ENCODE measurements at places on chromosomes 3 and 15.
A peak's percentile ranks its signal among the peaks of the same experiment; 100 is the strongest.

DNA sequence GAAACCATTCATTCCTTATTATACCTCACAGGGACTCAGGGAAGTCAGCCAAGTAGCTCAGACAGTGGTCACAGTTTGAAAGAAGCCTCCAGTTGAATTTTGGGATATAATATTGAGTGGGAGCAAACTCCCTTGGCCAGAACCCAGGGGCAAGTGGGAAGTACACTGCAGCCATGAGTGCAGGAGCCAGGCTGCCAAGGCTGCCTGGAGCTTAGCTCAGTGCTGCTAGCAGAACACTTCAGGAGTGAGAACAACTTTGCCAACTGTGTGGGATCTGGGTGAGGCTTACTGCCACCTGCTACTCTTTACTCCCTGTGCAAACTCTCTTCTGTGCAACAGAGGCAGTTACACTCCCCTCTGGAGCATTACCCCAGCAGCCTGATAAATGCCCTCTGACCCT is 4.6 kb downstream of the OR5K3 start:
- H3K27ac ChIP-seq = no peak overlapping the region
- no peaks in the 10 kb centered on the region for H3K4me1 ChIP-seq
- H3K27me3 ChIP-seq = no peaks in the 10 kb centered on the region

- H3K27ac ChIP-seq = no peak overlapping the region
- no peak for DNase-seq
- no peak overlapping the region for H3K4me3 ChIP-seq
Observed at GRCh38 chr15:52728899-52729298, 49.7 kb upstream of the ATOSA start.

DNA sequence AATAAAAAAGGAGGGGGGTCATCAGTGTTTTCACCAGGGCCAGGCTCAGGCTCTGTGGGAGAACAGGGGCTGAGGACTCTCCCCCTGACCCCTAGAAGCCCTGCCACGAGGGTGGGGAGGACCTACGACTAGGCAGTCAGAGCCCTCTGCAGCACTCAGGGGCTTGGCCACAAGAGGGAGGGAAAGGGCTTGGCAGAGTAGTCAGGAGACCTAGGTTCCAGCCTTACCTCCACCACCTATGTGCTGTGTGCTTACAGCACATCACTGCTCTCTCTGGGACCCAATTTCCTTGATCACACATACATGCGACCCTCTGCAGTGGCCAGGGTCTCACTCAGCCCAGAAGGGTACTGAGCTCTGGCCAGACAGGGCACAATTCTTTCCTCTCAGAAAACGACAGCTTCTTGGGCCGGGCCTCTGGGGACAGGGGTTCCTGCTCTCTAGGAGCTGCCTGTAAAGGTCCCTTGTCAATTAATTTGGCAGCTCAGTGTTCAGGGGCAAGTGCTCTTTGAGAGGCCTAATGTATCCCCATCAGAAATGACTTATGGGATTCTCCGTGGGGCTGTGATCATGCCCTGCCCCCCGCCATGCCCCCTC is 16.4 kb upstream of the SKIC8 start:
- H3K4me1 ChIP-seq = peaks cover 26% of the 10 kb centered on the region
- peak overlapping the region; percentile 57 for H3K27ac ChIP-seq
- no peaks in the 10 kb centered on the region for H3K36me3 ChIP-seq
- no peak for DNase-seq
- H3K27me3 ChIP-seq = no peaks in the 10 kb centered on the region
- no peak overlapping the region for H3K4me3 ChIP-seq

DNA sequence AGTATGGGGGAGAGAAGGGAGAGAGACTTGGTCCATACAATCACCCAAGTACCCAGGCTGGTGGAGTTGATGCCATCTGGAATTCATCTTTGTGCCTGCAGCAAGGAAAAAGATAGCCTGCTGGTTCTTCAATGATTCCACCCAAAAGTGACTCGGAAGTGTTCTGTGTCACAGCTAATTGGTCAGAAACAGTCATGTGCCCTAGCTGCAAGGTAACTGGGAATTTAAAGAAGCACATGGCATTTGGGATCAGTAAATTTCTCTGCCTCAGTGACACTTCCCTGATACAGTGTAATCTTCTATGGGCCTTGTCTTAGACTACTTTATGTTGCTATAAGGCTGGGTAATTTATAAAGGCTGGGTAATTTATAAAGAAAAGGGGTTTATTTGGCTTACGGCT is 17.5 kb downstream of the TLNRD1 start:
- no peak overlapping the region for H3K4me3 ChIP-seq
- H3K36me3 ChIP-seq = no peaks in the 10 kb centered on the region
- DNase-seq = no peak
- peaks cover 9% of the 10 kb centered on the region for H3K4me1 ChIP-seq
- no peak overlapping the region for H3K27ac ChIP-seq

GRCh38 chr3:54785976-54786375 is 141.9 kb downstream of the LRTM1 start:
- H3K27me3 ChIP-seq = peaks cover 17% of the 10 kb centered on the region
- no peak overlapping the region for H3K4me3 ChIP-seq
- no peaks in the 10 kb centered on the region for H3K36me3 ChIP-seq
- no peak for DNase-seq

GRCh38 chr15:40420071-40420713 is 14.6 kb downstream of the IVD start:
- H3K36me3 ChIP-seq = peaks cover 15% of the 10 kb centered on the region
- no peak for DNase-seq
- H3K4me1 ChIP-seq = peaks cover 3% of the 10 kb centered on the region
- H3K27ac ChIP-seq = no peak overlapping the region

DNA sequence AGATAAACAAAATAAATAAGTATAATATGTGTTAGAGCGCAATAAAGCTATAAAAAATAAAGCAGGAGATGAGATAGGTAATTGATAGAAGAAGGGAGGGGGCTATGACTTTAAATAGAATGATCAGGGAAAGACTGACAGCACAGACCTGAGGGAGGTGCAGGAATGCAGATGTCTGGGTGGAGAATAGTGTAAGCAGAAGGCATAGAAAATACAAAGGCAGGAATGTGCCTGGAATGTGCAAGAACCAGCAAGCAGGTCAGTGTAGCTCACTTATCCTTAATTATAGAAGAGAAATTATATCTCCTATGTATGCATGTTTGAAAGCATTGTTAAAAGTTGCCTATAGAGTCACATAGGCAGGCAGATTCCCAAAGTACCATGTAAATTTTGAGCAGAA is 239.4 kb upstream of the SOX14 start:
- no peak overlapping the region for H3K27ac ChIP-seq
- no peaks in the 10 kb centered on the region for H3K27me3 ChIP-seq
- DNase-seq = no peak
- H3K4me3 ChIP-seq = no peak overlapping the region
- H3K4me1 ChIP-seq = peaks cover 6% of the 10 kb centered on the region

- peaks cover 46% of the 10 kb centered on the region for H3K27me3 ChIP-seq
- H3K27ac ChIP-seq = no peak overlapping the region
- no peaks in the 10 kb centered on the region for H3K36me3 ChIP-seq
- DNase-seq = no peak
Observed at GRCh38 chr3:4981665-4982494, 2.6 kb downstream of the BHLHE40 start.

GRCh38 chr3:28118087-28118486 is 123.3 kb upstream of the CMC1 start:
- no peak for DNase-seq
- no peaks in the 10 kb centered on the region for H3K4me1 ChIP-seq
- H3K36me3 ChIP-seq = no peaks in the 10 kb centered on the region
- no peak overlapping the region for H3K27ac ChIP-seq
- no peak overlapping the region for H3K4me3 ChIP-seq

- H3K36me3 ChIP-seq = no peaks in the 10 kb centered on the region
- H3K4me3 ChIP-seq = no peak overlapping the region
- no peaks in the 10 kb centered on the region for H3K4me1 ChIP-seq
- DNase-seq = no peak
- no peaks in the 10 kb centered on the region for H3K27me3 ChIP-seq
- no peak overlapping the region for H3K27ac ChIP-seq
Observed at GRCh38 chr3:193134856-193135255, 106.2 kb upstream of the PLAAT1 start.

GRCh38 chr3:129770604-129771003 is 122.9 kb downstream of the TMCC1 start:
- no peak for DNase-seq
- no peak overlapping the region for H3K27ac ChIP-seq
- no peaks in the 10 kb centered on the region for H3K27me3 ChIP-seq
- H3K4me3 ChIP-seq = no peak overlapping the region
- H3K36me3 ChIP-seq = peaks cover 14% of the 10 kb centered on the region
- H3K4me1 ChIP-seq = peaks cover 1% of the 10 kb centered on the region

- H3K4me1 ChIP-seq = no peaks in the 10 kb centered on the region
- no peak overlapping the region for H3K4me3 ChIP-seq
- no peak for DNase-seq
- no peak overlapping the region for H3K27ac ChIP-seq
- no peaks in the 10 kb centered on the region for H3K27me3 ChIP-seq
Observed at GRCh38 chr3:179970746-179971145, 66.0 kb downstream of the PEX5L start.

DNA sequence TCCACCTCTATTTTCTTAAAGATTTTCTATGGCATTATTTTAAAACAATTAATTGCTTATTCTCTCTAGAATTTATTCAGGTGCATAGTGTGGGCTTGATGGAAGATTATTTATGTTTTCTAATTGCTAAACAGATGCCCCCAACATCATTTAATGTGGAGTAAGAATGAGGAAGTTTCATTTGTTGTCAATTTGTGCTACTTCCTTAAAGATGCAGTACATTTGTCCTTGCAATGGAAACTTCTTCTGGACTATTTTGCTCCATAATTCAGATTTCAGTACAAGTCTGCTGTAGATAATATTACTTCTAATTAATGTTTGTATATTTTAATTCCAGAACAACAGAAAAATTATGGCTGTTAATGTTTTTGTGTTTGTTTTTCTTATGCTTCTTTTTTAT is 104.8 kb downstream of the TGFBR2 start:
- no peaks in the 10 kb centered on the region for H3K27me3 ChIP-seq
- no peaks in the 10 kb centered on the region for H3K36me3 ChIP-seq
- no peak for DNase-seq
- no peak overlapping the region for H3K27ac ChIP-seq
- no peak overlapping the region for H3K4me3 ChIP-seq

GRCh38 chr3:185956244-185956643 is 18.4 kb upstream of the TRA2B start:
- no peak overlapping the region for H3K4me3 ChIP-seq
- no peak overlapping the region for H3K27ac ChIP-seq
- DNase-seq = no peak

DNA sequence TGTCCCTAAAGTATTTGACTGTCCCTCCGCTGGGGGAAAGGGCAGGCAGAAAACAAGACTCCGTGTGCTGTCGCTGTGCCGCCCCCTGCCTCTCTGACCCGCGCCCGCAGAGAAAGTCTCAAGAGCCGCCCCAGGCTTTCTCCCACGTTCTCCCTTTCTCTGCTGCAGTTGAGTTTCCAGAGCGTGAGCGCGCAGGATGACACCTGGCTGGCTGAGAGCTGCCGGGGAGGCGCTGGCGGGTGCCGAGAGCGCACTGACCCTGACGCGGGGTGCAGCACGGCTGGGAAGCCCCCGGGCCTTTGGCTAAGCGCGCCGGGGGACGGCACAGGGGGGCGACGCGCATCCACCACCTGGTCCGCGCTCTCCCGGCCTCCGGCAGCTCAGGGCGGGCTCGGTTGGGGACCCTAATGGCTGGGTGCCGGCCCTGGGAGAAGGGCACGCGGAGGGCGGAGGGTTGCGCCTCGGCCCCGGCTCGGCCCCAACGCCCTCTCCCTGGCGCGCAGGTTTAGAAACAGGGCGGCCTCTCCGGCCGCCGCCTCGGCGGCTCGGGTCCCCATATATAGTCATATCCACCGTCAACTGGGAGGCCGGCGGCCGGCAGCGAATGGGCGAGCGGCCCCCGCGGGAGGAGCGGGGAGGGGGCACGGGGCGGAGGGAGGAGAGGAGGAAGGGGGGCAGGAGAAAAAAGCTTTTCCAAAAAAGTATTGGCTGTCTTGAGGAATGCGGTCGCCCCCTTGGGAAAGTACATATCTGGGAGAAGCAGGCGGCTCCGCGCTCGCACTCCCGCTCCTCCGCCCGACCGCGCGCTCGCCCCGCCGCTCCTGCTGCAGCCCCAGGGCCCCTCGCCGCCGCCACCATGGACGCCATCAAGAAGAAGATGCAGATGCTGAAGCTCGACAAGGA is at the start of gene TPM1:
TPM1 (plus strand) TSS at position 774 of the 903 bp plus-strand sequence; CDS start at position 857, 83 bp downstream.
- H3K27me3 ChIP-seq = no peaks in the 10 kb centered on the region
- H3K27ac ChIP-seq = peak within 1 kb of the TSS; percentile 98
- H3K36me3 ChIP-seq = peaks cover 32% of the 10 kb centered on the region
- H3K4me3 ChIP-seq = peak within 1 kb of the TSS; percentile 69

DNA sequence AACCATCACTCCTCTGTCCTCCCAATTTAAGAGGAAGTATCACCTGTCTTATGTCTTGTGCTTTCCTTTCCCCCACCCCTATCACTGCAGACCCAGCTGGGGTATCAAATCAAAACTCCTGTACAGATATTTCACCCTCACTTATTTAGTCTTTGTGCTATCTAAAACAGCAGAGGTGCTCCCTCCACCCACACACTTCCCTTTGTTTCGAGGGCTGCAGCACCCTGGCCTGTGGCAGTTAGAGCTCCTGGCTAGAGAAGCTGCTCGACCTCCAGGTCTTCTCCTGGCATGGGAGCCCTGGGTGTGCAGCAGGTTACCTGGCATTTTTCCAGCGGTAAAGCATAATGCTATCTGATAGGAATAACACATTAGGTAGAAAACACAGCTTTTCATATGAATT is 181.4 kb upstream of the BCL6 start:
- no peaks in the 10 kb centered on the region for H3K36me3 ChIP-seq
- no peak for DNase-seq
- no peak overlapping the region for H3K4me3 ChIP-seq
- H3K4me1 ChIP-seq = no peaks in the 10 kb centered on the region
- no peak overlapping the region for H3K27ac ChIP-seq

- no peaks in the 10 kb centered on the region for H3K27me3 ChIP-seq
- no peak for DNase-seq
- no peak within 1 kb of the TSS for H3K4me3 ChIP-seq
Observed at GRCh38 chr15:40769274-40770146, at the start of gene C15orf62. Gene C15orf62 (plus strand): TSS chr15:40769980. CDS start chr15:40770496, 516 bp downstream.

DNA sequence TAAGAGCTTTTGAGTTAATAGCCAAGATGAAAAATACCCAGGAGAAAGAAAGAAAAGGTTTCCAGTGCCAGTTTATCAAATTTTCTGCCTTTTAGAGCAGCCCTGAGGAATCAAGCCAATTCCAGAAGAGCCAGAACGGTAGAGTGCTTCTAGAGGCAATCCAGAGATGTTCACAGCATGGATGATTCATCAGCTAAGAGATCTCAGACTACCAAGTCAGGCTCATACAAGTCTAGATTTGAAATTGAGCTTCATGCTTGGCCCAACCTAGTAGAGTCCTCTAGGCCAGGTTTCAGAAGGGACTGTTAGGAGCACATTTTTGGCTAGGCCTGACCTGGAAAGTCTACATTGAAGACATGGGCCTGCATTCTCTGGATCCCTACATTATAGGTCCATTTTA is 15.5 kb downstream of the WDR48 start:
- H3K27ac ChIP-seq = no peak overlapping the region
- no peaks in the 10 kb centered on the region for H3K4me1 ChIP-seq
- DNase-seq = no peak
- H3K27me3 ChIP-seq = no peaks in the 10 kb centered on the region

DNA sequence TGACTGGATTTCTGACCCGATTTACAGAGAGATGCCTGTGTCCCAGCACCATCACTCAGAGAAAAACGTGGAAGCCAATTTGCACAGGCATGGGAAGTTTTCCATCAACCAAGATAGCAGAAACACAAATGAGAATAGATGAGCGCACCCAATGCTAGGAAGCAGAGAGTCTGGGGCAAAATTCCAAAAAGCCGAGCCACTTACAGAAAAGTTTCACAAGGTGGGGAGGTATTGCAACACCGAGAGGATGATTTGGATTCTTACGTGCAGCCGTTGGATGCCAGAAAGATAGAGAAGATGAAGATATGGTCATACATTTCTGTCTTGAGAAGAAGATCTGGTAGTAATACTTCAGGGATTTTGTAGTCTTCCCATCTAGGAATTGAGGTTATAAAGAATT is 57.4 kb downstream of the UNC13C start:
- H3K4me1 ChIP-seq = peaks cover 2% of the 10 kb centered on the region
- no peak for DNase-seq
- H3K27me3 ChIP-seq = no peaks in the 10 kb centered on the region
- no peaks in the 10 kb centered on the region for H3K36me3 ChIP-seq

All from neuronal stem cell (in vitro differentiated cells).